ENCODE measurements at places on chromosomes 1 and 21. TPM values are rescaled to one million over a fixed set of nuclear protein-coding genes. Genes with fewer than 3 reads are reported as not detected.

- H3K36me3 ChIP-seq = no peaks in the 10 kb centered on the region
- no peaks in the 10 kb centered on the region for H3K4me1 ChIP-seq
- H3K27ac ChIP-seq = no peak overlapping the region
- no peak for DNase-seq
- no peaks in the 10 kb centered on the region for H3K27me3 ChIP-seq
- H3K4me3 ChIP-seq = no peak overlapping the region
Observed at GRCh38 chr1:60419023-60419422, 345.5 kb upstream of the C1orf87 start.

Gene IFI44
- total RNA-seq = 40.8 TPM

GRCh38 chr1:215824245-215824644 lies 257.1 kb downstream of the KCTD3 start:
- no peaks in the 10 kb centered on the region for H3K27me3 ChIP-seq
- H3K4me3 ChIP-seq = no peak overlapping the region
- no peaks in the 10 kb centered on the region for H3K4me1 ChIP-seq

DNA sequence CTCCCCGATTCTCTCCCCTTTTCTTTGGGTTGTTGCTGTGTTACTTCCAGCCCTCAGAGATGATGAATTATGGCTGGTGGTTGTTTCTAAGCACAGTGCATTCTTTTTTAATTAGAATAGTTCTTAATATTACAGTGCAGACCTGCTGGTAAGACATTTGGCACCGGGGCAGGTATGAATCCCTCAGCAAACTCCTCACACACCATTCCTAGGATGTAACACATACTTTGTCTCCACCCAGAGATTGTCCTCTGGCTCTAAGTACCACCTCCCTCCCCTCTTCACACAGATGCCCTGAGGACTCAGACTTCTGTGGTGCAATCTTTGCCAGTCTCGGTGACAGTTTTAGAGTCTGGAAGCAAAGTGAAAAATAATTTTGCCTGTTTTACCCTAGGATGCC lies 143.1 kb downstream of the HLX start:
- H3K4me1 ChIP-seq = no peaks in the 10 kb centered on the region
- no peak overlapping the region for H3K27ac ChIP-seq
- H3K36me3 ChIP-seq = no peaks in the 10 kb centered on the region
- H3K27me3 ChIP-seq = no peaks in the 10 kb centered on the region

DNA sequence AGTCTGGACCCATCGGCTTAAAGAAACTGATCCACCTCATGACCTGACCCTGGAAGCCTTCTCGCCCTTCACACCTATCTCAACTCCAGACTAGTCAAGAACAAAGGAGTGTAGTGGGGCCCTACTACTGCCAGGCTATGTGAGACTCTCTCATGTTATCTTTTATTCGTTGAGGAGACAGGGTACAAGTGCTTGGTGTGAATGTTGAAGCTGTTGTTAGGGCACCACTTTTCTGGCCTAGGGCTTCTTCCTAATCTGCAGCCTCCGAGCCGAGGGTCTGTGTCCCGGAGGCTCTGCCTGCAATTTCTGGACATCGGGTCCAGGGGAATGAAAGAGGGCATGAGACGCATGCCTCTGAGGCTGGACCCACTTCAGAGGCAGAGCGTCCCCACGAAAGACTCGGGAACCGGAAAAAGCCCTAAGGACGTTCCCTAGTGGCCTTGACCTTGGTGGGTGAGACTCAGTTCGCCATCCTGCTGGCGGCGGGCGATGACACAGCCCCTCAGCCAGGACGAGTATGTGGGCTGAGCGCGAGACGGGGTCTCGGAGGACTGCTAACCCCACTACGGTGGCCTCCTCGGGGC lies 671 bp downstream of the DNAJC11 start:
- no peaks in the 10 kb centered on the region for H3K27me3 ChIP-seq
- peak overlapping the region; percentile 86 for H3K4me3 ChIP-seq

Gene CELA2B
- 0.63 TPM for total RNA-seq

DNA sequence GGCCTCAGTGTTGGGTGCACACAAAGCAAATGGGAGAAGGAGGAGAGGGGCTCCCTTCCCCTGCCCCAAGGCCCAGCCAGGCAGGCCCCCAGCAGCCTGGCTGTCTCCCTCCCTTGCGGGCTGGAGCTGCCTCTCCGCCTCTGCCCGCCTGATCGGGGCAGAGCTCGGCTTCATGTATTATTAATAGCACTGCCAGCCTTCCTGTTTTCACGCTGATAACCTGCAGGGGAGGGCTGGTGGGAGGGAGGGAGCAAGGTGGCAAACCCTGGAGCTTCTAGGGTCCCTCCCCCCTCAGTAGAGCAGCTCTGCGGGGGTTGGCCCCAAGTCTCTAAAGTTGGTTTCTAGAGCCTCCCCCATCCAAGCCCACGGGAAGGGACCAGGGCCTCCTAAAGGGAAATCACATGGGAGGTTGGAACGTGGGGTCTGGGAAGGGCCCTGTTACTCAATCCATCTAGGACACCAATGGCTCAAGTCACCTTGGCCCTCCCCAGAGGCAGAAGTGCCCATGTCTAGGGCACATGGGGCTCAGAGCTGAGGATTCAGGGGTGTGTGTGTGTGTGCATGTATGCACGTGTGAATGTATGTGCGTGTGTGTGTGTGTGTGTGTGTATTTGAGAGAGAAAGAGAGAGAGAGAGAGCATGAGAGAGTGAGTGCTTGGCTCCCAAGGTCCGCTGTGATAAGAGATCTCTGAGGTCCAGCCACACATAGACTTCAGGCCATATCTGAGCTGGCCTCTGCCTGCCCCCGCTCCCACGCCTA lies 21.8 kb upstream of the POU3F1 start:
- H3K4me3 ChIP-seq = no peak overlapping the region
- H3K36me3 ChIP-seq = no peaks in the 10 kb centered on the region
- DNase-seq = no peak
- no peak overlapping the region for H3K27ac ChIP-seq
- H3K27me3 ChIP-seq = no peaks in the 10 kb centered on the region

Gene CHODL
- total RNA-seq = 0.32 TPM

- no peak for DNase-seq
- no peaks in the 10 kb centered on the region for H3K36me3 ChIP-seq
- H3K27me3 ChIP-seq = peaks cover 38% of the 10 kb centered on the region
- peaks cover 3% of the 10 kb centered on the region for H3K4me1 ChIP-seq
- H3K4me3 ChIP-seq = no peak overlapping the region
Observed at GRCh38 chr1:242522304-242522945, 2.1 kb downstream of the PLD5 start.

Gene INSRR
- total RNA-seq = not detected

Data from left lung (tissue), 14 donors.